Tongue (tissue), 3 donors: ENCODE measurements at places on chromosomes 3 and 15. TPM values are rescaled to one million over a fixed set of nuclear protein-coding genes. Genes with fewer than 3 reads are reported as not detected.

- peak; percentile 77 for DNase-seq
Observed at GRCh38 chr15:71547011-71547410, 263.3 kb upstream of the NR2E3 start.

DNA sequence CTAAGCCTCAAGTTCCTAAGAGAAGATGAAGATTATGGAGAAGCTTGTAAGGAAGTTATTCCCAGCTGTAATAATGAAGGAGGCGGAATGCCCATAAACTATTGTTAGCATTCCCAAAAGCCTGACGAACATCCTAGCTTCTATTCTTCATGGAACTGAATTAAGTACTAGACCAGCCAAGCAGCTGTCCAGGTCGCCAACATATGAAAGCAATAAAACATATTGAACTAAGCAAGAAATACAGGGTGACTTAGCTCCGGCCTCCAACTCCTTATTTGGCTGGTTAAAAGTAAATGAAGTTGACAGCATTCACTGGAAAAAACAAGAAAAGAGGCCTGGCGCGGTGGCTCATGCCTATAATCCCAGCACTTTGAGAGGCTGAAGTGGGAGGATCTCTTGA lies 174.0 kb upstream of the TPM1 start:
- peak; percentile 75 for DNase-seq

DNA sequence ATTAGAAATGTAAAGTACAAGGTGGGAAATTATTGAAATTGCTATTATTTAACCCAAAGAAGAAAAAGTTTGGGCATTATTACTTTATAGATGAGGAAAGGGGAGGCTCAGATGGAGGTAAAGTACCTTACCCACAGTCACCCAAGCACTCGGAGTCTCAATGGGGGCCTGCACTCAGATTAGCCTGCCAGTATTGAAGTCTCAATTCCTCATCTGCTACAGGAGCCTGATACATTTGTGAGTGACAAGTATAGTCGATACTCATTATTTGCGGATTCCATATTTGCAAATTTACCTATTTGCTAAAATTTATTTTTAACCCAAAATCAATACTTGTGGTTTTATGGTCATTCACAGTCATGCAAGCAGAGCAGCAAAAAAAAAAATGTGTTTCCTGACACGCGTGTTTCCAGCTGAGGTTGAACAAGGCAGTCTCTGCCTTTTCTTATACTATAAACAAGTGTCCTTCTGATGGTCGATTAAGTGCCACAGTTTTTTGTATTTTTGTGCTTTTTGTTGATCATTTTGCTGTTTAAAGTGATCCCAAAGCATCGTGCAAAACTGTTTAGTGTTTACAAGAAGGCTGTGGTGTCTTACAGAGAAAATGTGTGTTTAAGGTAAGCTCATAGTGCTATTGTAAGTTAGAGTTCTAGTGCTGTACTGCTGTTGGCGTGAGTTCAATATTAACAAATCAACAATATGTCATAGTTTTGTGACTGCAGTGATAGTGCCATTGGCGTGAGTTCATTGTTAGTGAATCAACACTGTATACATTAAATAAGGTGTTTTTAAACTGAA lies 48.0 kb downstream of the ARHGEF26 start:
- DNase-seq, result no peak

- DNase-seq, result no peak
Observed at GRCh38 chr3:149454746-149455145, 19.8 kb upstream of the TM4SF4 start.

DNA sequence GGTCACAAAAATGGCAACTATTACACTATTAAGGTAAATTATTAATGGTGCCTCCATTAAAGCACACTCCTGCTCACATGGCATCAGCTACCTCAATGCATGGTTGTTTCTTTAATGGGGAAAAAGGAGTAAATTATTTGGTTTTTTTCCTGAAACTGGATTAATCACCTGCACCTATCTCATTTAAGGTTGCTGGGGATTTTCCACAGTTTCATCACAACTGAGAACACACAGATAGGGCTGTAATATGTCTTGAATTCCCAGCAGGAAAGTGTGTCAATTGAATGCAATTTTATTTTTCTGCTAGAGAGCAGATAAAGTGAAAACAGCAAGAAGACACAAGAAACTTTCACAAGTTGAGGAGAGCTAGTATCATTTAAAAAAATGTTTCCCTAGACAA lies 36.4 kb downstream of the RFTN1 start:
- DNase-seq, result no peak

FAH gene
- total RNA-seq, result 94.9 TPM

DNA sequence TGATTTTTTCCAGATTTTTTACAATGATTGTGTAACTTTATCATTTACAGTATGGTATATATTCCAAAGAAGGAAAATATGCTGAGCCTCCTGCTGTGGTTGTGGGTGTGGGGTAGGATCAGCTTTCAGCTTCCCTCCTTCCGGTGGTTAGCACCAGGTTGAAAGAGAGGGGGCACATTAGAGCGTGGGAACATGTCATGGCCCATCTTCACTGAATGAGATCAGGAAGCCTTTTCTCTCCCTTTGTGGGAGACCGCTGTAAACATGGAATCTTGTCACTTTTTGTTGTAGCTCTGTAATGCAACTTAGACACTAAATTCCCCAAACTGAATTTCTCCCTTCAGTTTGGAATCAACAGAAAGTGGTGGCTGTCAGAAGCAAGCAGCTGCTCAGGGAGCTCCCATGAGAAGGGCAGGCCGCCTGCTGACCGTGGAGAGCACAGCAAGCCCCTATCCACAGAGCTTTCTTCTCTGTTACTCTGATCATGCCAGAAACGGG lies 86.7 kb upstream of the LIMD1 start:
- DNase-seq, result peak; percentile 85

CGNL1 gene
- total RNA-seq, result 20.6 TPM

SEMA3F gene
- total RNA-seq, result 43.3 TPM
